ENCODE measurements at places on chromosomes 13 and 19. TPM values are rescaled to one million over a fixed set of nuclear protein-coding genes. Genes with fewer than 3 reads are reported as not detected.

ZNF253 gene
- total RNA-seq: 1.1 TPM

ZNF850 gene
- 0.72 TPM for total RNA-seq

TMEM221 gene
- total RNA-seq: not detected

ZNF284 gene
- total RNA-seq: 0.86 TPM

CYP2B6 gene
- not detected for total RNA-seq

TEKTIP1 gene
- not detected for total RNA-seq

CXCL17 gene
- total RNA-seq: not detected

CGB2 gene
- total RNA-seq: not detected

ADM5 gene
- total RNA-seq: 4.1 TPM

DLL3 gene
- 2.6 TPM for total RNA-seq

ACP7 gene
- 3.0 TPM for total RNA-seq

SHISA7 gene
- not detected for total RNA-seq

ELAVL3 gene
- total RNA-seq: 0.70 TPM

KIR2DL4 gene
- not detected for total RNA-seq

ZNF816 gene
- total RNA-seq: 3.5 TPM

ZNF99 gene
- total RNA-seq: not detected

ARHGAP45 gene
- total RNA-seq: 5.4 TPM

CFD gene
- not detected for total RNA-seq

MTRF1 gene
- 5.0 TPM for total RNA-seq

COL4A1 gene
- 57.2 TPM for total RNA-seq

PEG3 gene
- total RNA-seq: 0.65 TPM

ACTMAP gene
- 2.2 TPM for total RNA-seq

PSG3 gene
- not detected for total RNA-seq

ZNF93 gene
- 3.7 TPM for total RNA-seq

FBN3 gene
- not detected for total RNA-seq

ZNF729 gene
- not detected for total RNA-seq

LYPD5 gene
- 4.1 TPM for total RNA-seq

Data from hair follicular keratinocyte (primary cell).